ENCODE measurements at places on chromosomes 3 and 15.

- peaks cover 3% of the 10 kb centered on the region for H3K27me3 ChIP-seq
- no peak overlapping the region for H3K27ac ChIP-seq
- no peaks in the 10 kb centered on the region for H3K36me3 ChIP-seq
- H3K4me1 ChIP-seq: no peaks in the 10 kb centered on the region
Measured at GRCh38 chr3:12356175-12356574, 67.3 kb downstream of the PPARG start.

DNA sequence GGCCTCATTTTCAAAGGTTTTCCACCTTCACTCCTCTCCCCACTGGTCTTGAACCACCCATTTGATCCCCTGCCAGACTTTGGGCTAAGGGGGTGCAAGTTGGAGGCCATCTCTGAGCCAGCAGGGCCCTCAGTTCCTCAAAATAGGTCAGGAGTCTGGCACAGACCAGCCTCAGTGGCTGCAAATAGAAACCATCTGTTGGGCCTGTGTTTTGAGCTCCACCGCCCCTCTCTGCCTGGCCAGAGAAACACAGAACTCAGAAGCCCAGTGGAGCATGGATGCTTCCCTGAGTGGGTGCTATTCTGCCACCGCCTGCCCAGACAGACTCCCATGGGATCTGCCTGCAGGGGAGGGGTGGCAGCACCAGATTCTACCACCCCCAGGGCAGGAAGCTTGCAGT is 56.3 kb downstream of the CORO2B start:
- no peaks in the 10 kb centered on the region for H3K36me3 ChIP-seq
- H3K4me1 ChIP-seq: peaks cover 86% of the 10 kb centered on the region
- DNase-seq: no peak
- H3K27ac ChIP-seq: no peak overlapping the region
- peak overlapping the region; percentile 48 for H3K4me3 ChIP-seq

- no peak overlapping the region for H3K27ac ChIP-seq
- H3K27me3 ChIP-seq: peaks cover 24% of the 10 kb centered on the region
- DNase-seq: no peak
- H3K4me1 ChIP-seq: peaks cover 4% of the 10 kb centered on the region
Measured at GRCh38 chr15:41564286-41564959, 5.4 kb downstream of the TYRO3 start.

DNA sequence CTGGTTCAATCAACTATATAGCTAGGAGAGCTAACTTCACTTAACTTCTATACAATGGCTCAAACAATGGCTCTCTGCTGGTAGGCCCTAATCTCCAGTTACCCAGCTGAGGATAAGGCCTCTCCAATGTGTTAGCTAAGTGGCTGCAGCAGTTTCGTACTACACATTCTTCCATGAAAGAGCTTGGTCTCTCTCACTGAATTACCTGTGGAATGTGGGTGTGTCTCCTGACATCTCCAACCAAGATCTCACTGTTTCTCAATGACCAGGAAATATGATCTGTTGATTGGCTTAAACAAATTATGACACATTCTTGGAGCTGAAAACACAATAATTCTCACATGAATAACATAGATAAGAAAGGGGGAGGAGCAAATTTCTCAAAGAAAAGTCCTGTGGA is 169.8 kb upstream of the ROBO1 start:
- H3K4me3 ChIP-seq: no peak overlapping the region
- H3K4me1 ChIP-seq: no peaks in the 10 kb centered on the region
- H3K27ac ChIP-seq: no peak overlapping the region
- DNase-seq: no peak

DNA sequence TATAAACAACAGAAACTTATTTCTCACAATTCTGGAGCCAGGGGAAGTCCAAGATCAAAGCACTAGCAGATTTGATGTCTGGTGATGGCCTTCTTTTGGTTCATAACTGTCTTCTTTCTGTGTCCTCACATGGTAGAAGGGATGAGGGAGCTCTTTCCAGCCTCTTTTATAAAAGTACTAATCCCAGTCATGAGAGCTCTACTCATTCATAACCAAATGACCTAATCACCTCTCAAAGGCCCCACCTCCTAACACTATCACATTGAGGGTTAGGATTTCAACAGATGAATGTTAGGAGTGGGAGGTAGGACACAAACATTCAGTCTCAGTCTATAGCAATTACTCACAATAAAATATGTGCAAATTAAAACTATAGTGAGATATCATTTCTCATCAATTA is 50.1 kb upstream of the UBE2E2 start:
- H3K27ac ChIP-seq: no peak overlapping the region
- no peak overlapping the region for H3K4me3 ChIP-seq
- no peaks in the 10 kb centered on the region for H3K36me3 ChIP-seq
- H3K27me3 ChIP-seq: no peaks in the 10 kb centered on the region
- H3K4me1 ChIP-seq: no peaks in the 10 kb centered on the region

All from activated B cell treated with CpG ODN at 0.5 μM for 24 hours (primary cell).